ENCODE measurements at places on chromosomes 1 and 21.
A peak's percentile ranks its signal among the peaks of the same experiment; 100 is the strongest.

GRCh38 chr1:85344256-85344694 lies 67.8 kb upstream of the BCL10 start:
- DNase-seq = no peak

DNA sequence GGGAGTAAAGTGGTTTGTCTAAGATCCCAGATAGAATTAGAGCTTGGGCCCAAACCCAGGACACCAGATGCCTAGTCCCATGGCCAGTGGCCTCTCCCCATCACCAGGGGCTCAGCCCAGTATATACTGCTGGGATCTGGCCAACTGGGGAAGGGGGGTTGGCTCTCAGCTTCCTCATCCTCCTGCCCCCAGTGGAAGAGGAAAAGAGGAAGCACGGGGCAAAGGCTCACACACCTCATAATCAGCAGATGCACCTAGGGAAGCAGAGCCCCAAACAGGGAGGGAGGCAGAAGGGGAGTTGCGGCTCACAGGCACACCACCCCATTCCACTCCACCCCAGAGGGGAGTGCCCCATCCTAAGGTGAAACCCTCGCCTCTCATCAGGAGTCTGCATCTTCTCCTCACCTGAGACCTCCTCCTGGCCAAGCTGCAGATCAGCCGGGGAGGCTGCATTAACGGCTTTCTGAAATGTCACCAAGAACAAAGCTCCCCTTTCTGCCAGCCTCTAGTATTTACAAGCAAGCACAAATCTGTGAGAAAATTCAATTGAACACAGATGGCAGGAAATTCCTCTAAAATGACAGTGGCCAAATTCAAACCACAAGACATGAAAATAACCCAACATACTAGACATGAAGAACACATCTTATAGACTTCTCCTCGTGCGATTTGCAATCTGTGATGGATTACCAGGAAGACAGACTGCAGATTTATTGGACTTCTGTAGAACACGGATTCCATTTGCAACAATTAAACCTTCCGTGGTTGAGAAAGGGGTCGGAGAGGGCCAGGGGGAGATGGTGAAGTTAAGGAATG lies 82.8 kb downstream of the GLIS1 start:
- DNase-seq = no peak

DNA sequence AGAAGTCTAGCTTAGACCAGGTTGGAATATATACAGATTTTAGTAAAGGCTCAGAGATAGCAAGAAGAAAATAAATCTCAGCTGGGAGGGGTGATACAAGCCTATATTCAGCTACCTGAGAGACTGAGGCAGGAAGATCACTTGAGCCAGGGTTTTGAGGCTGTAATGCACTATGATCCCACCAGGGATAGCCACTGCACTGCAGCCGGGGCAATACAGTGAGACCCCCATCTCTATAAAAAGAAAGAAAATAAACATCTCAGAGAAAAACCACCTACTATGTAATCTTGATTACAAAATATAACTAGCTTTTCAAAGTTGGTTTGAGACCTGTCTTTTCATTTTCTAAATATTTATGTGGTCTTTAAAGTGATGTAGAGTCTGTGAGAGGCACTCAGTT lies 47.7 kb downstream of the IL23R start:
- DNase-seq = no peak

DNA sequence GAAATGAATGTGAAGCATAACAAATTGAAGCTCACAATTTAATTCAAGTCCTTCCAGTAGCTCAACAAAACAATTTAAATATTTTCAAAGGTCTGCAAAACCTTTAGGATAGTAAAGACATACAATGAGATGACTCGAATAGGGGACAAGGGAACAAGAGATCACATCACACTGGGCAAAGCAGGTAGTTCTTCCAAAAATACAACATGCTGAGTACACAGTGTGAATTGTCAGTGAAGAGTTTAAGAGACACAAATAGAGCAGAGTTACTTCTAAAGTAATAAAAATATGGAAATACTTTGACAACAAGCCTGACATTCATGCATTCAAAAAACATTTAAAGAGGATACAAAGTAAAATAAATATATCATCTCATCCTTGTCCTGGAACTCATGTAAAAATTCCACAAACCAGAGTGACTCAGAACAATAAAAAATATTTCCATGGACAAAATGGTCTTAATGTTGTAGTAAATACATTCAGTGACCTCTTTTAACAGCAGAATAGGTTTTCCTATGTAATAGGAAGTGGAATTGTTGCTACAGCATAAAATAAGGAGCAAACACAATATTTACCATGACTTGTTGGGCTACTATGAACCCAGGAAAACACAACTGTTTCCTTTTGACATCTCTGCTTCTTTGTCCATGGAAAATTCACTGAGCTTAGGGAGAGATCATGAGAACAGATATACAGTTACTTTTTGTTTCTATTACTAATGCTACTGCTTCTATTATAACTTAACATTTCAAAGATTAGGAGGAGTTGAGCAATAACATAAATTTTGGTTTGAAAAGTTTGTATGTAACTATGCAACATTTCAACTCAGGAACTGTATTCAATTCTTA lies 83.7 kb upstream of the BCL10 start:
- no peak for DNase-seq

- no peak for DNase-seq
Measured at GRCh38 chr21:36282568-36283230, 37.3 kb upstream of the MORC3 start.

GRCh38 chr1:150507912-150508864 lies at the start of gene ECM1:
Gene ECM1, plus strand, starts transcription at chr1:150508109. Its CDS starts 101 bp downstream, at chr1:150508210.
- DNase-seq = no peak

DNA sequence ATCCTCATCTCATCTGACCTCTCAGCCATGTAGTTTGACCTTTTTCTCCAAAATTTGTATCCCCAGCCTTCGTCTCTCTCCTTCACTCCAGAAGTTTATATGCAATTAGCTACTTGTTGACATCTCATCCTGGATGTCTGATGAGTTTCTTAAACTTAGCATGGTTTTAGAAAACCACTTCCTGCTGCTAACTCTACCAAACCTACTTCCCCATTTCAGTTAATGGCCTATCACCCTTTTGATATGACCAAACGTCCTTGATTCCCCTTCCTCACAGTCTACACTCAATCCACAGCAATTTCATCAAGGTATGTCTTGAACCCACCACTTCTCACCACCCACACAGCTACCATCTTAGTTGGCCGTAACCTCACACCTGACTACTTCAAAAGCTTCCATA lies 121.9 kb downstream of the LRRC40 start:
- DNase-seq = no peak

GRCh38 chr1:12021616-12022015 lies 2.3 kb downstream of the MIIP start:
- no peak for DNase-seq

- no peak for DNase-seq
Measured at GRCh38 chr1:55329091-55329490, 113.9 kb upstream of the USP24 start.

GRCh38 chr1:86776108-86776507 lies 71.7 kb downstream of the SH3GLB1 start:
- no peak for DNase-seq

GRCh38 chr1:207393610-207394009 lies 60.5 kb upstream of the CR2 start:
- no peak for DNase-seq

DNA sequence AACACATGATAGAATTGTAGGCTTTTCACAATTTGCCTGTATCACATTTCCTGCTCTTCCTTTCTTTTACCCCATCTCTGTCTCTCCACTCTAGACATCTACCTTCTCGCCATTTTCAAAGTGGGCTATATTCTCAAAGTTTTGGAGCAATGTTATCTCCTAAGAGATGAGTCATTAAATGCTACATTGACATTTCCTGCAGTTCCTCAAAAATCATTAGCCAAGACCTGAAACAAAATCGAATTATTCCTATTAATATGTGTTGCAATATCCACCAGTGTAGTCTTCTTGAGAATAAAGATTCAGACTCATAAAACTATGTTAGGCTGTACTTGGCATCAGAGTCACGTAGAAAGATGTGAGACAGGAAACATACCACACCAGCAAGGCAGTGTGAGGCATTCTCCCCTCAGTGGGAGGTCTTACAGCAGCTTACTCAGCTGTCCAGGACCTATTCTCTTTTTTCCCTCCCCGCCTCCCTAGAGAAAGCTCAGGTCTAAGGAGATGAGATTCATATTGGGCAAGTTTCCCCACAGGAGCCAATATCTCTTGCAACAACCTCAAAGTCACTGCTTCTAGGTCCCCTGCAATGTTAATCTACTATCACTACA lies 38.8 kb downstream of the FRRS1 start:
- DNase-seq = no peak

- DNase-seq = no peak
Measured at GRCh38 chr1:40394491-40395172, 21.1 kb downstream of the SMAP2 start.

- no peak for DNase-seq
Measured at GRCh38 chr1:66175098-66175497, 358.9 kb upstream of the SGIP1 start.

DNA sequence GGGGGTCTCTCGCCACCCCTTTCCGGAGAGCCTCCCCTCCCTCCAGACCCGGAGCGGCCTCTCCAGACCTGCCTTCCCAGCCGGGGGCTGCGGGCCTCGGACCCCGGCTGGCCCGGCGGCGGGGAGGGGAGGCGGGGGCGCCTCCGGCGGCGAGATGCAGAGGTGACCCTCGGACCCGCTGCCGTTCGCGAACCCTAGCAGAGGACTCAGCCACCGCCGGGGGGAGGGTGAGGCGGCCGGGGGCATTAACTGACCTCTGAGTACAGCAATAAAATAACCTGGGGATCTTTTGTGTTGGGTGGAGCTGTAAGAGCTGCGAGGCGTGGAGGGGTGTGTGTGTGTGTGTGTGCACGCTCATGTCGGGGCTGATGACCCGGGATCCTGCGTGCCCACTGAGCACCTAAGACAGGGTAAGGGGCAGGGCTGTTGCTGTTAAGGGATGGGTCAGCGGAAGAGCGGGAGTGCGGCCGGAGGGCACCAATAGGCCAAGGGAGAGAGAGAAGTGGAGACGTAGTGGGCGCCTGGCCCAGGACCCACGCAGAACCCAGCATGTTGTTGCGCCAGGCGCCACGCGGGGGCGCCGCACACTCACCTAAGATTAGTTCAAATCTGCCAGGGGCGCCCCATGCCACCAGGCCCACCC lies 6.3 kb downstream of the HAPLN2 start:
- no peak for DNase-seq

DNA sequence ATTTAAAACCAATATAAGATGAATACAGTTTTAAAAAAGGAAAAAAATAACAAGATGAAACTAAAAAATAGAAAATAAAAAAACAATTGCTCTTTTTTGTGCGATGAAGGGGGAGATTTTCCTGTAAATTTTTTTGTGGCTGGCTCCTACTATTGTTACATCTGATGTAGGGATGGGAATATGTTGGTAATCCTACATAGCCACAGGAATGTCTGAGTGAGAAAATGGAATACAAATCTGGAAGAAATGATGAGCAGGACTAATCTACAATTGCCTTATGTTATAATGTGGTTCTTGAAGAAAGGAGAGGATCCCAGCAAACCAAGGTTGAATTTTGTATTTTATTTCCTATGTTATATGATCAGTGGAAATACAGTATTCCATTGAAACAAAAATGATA lies 40.9 kb downstream of the ATP6V1G3 start:
- DNase-seq = no peak

DNA sequence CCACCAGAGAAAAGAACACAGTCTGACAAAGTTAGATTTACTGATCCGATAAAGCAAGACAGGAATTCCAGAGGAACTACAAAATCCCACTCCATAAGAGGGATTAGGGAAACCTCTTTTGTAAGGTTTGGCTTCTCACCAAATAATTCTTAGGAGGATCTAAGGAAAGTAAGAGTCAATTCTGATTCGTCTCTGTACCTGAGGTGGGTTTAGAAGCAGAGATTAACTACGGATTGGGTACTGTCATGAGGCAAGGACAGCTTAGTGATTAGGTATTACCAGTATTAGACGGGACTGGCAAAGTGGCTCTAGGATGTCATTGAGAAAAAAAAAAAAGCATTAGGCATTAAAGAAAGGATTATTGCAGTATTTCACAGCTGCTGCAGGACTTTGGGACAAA lies 371.7 kb upstream of the BRINP3 start:
- no peak for DNase-seq

DNA sequence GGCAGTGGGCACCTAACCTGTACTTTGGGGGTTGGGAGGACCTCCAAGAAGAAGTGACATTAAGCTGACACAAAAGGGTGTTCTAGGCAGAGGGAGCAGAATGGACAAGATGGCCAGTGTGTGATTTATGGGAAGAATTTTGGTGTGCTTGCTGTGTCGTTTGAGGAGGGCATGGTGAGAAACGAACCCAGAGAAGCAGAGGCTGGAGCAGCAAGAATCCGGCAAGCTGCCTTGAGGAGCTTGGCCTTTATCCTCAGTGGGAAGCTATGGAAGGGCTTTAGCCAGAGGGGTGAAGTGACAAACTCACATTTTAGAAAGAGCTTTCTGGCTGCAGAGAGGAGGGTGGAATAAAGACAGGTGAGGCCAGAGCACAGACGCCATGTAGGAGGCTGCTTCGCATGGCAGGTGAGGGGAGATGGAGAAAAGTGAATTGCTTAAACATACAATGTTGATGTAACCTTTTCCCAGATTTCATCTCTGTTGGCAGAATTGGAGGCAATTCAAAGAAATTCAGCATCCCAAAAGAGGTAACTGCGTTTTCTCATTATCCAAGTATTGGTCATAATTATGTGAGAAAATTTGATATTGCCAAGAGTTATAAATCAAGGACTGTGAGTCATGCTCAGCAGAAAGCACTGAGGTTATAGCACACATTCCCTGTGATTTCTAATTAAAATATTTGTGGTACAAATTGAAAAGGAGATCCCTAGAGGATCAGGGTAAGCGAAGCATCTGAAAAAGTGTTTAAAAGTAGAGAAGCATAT lies 26.5 kb downstream of the TRIM45 start:
- no peak for DNase-seq

GRCh38 chr21:40647706-40648105 lies 199.3 kb downstream of the DSCAM start:
- no peak for DNase-seq

DNA sequence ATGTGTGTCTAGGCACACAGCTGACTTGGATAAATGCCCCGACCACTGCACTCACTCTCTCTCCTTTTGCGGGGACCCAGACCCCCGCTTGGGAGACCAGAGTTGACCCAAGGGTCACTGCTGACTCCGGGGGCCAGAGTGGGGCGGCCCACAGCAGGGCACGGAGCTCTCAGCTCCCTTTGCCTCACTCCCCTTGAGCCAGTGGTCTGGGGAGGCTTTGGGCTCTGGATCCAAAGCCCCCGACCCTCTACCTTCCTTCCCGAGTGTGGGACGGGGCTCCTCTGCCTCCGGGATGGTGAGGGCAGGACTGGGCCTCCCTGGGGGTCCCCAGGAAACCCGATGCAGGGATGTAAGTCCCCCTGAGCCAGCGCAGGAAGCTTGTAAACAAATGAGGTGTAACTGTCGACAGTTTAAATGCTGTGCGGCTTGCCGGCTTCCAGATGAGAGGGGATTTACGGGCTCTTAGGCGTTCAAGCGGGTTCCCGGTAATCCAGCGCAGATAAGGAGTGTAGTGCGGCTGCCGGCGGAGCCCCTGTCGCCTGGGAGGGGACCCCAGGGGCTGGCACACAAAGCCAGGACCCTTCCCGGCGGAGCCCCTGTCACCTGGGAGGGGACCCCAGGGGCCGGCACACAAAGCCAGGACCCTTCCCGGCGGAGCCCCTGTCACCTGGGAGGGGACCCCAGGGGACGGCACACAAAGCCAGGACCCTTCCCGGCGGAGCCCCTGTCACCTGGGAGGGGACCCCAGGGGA lies 7.4 kb downstream of the ACTRT2 start:
- DNase-seq = no peak

GRCh38 chr1:119879510-119880434 lies 16.5 kb downstream of the ADAM30 start:
- DNase-seq = no peak

GRCh38 chr1:247496581-247497285 lies 38.8 kb upstream of the OR2B11 start:
- no peak for DNase-seq

- peak; percentile 14 for DNase-seq
Measured at GRCh38 chr1:64823691-64824476, 79.0 kb downstream of the RAVER2 start.
